H9 (cell line): ENCODE measurements at places on chromosomes 7 and 10.

GRCh38 chr7:113486548-113486947, 368.2 kb upstream of the SMIM30 start:
- DNase-seq: no peak

GRCh38 chr10:11881030-11881476, 57.9 kb downstream of the PROSER2 start:
- no peak for DNase-seq

- DNase-seq: no peak
Observed at GRCh38 chr7:75962607-75963380, 31.6 kb downstream of the TMEM120A start.

- no peak for DNase-seq
Observed at GRCh38 chr7:47535704-47536628, 45.9 kb downstream of the TNS3 start.

DNA sequence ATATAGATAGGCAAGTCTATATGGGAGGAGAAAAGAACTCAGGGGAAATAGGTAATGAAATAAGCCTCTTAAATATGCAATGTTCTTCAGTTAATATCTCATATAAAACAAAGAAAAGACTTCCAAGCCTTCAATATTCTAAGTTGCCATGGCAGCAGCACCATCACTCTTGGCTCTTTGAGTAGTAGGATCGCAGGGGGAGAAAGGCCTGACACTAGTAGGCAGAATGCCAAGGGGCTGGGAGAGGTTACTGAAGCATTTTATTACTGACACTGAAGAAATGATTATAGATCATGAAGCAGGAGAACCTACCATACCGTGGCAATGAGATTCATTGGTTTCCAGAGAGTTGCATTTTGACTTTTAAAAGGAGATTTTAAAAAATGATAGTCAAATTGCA, 193.9 kb downstream of the NXPH1 start:
- DNase-seq: no peak

DNA sequence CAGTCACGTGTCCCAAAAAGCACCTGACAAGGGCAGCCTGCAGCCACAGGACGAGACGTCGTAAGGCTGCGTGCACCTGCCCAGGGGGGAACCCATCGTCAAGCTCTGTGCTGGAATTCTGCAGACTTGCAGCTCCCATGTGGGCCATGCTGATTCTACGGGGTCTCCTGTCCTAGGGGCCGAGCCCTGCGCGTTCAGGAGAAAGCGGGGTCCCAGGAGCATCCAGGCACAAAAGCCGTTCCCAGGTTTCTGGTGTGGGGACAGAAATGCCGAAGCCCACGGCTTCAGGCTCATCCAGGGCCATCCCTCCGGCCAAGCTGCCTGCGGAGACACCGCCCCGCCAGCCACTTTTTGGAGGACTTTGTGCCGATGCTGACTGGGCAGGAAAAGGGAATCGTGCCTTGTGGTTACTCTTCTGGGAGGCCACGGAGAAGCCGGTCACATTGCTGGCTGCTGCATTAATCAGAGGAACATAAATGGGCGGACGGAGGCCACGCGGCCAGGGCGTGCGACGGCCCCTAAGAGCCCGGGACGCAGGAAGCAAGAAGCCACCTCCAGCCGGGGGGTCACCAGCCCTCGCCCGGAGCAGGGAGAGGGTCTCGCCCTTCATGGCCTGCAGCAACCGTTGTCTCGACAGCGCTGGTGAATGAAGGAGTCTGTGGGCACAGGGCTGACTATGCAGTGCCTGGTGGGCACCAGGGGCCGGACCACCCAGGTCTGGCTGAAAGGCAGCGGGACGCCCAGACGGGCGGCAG, 62.6 kb upstream of the PDGFA start:
- no peak for DNase-seq
